ENCODE measurements at places on chromosomes 16 and 17.
A peak's percentile ranks its signal among the peaks of the same experiment; 100 is the strongest.

GRCh38 chr17:79811868-79812352 lies 15.0 kb upstream of the CBX8 start:
- DNase-seq = no peak

DNA sequence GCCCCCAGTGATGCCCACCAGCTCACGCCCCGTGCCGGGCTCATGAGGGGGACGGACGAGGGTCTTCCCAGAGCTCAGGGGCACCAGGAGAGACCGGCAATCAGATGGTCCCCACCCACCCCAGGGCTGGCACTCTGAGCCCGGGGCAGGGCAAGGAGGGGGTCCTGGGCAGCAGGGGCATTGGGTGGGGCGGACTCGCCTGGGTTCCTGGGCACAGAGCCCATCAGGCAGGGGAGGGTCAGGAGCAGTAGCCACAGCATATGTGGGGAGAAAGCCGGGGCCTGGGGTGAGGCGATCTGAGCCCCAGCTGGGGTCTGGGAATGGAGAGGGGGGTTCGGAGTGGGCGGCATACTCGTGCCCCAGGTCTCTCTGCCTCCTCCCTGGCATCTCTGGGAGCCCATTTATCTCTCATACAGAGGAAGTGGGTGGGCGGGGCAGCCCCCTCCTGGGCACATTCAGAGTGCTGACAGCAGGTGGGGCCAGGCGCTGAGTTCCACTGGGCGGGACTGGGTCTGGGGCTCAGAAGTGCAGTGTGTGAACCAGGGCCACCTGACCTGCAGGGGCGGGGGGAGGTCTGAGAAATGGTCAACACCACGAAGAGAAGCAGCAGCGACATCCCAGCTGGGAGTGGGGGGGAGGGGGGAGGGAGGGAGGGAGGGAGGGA lies 20.5 kb upstream of the UBE2I start:
- no peak for DNase-seq

DNA sequence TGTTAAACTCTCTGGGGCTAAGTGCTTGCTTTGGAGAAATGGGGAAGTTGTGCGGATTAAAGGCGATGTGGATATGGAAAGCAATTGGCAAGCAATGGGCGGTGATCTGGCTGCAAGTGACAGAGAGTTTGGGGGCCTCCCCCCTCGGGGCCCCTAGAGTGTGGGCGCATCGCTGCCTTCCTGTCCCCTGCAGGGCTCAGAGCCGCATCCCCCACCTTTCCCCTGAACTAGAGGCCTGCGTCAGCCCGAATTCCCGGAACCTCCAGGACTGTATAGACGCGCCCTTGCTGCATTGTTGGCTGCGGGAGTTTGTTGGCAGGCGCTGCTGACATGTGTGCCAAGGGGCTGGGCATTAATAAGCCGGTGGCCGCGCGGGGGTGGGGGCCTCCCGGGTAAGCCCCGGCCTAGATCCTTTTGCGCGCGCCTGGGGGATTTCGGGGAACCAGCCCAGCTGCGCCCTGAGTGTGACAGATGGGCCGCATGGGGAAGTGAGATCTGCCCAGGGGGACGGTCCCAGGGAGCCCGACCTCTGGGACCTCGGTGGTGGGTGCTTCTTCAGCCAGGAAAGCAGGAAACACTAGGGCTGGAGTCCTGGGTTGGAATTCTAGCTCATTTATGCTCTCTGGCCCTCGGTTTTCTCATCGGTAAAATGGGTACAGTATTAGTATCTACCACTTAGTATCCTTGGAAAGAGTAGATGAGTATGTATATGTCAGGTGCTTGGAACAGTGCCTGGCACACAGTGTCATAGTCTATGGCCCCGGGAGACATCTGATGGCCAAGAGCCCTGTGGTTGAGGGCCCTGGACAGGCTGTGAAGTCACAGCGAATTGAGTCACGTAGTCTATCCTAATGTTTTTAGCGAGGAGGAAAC lies 1.0 kb downstream of the EEF2K start:
- DNase-seq = peak; percentile 36

- no peak for DNase-seq
These were observed 61.4 kb upstream of the TBX2 start for GRCh38 chr17:61338000-61338798.

GRCh38 chr16:64217789-64218535 lies 903.9 kb downstream of the CDH11 start:
- DNase-seq = no peak

GRCh38 chr17:77441130-77441920 lies 300.6 kb downstream of the SEC14L1 start:
- no peak for DNase-seq

DNA sequence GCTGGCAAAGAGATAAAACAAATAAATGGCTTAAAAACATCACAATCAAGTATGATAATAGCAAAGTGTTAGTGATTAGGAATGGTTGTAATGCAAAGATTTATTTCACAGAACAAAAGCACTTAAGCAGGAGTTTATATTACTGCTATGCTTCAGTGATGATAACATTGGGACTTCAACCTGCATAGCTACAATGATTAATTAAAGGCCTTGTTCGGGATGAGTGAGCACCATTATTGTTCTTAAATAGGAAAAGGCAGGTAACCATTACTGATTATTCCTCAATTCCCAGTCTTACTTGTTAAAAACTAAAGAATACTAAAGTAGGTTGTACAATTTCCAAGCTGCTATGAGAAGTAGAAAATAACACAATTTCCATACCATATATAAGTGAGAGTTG lies 1247.5 kb upstream of the CDH8 start:
- no peak for DNase-seq

- no peak for DNase-seq
These were observed at the start of gene PFN1 for GRCh38 chr17:4948166-4948930. PFN1 (minus strand) TSS chr17:4948530; CDS start chr17:4948394, 136 bp downstream.

GRCh38 chr17:57619061-57619937 lies 125.8 kb downstream of the CCDC182 start:
- no peak for DNase-seq

DNA sequence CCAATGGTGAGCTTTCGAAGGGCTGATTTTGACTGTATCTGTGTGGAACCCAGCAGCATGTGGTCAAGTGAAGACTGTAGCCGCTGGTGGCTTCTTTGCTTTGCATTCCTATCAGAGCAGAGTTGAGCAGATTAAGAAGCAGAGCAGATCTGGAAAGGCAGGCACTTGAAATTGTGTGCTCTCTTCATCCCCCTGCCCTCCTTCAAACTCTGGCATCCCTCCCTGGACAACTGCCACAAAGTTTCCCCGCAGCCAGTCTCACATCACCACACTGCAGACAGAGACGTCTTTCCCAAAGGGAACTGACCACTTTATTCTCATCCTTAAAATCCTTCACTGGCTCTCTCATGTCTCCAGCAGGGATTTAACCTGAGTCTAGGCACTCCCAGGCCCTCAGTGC lies 237.1 kb upstream of the DYNLRB2 start:
- DNase-seq = no peak

DNA sequence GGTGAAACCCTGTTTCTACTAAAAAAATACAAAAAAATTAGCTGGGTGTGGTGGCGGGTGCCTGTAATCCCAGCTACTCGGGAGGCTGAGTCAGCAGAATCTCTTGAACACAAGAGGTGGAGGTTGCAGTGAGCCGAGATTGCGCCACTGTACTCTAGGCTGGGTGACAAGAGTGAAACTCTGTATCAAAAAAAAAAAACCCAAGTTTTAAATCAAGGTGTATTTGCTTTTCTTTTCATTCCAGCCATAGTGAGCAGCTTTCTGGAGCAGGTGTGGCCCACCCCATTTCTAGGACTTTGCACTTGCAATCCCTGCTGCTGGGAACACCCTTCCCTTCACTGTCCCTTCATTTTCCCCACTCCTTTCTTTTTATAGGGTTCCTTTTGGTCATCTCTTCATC lies 28.8 kb downstream of the TMEM238L start:
- no peak for DNase-seq

DNA sequence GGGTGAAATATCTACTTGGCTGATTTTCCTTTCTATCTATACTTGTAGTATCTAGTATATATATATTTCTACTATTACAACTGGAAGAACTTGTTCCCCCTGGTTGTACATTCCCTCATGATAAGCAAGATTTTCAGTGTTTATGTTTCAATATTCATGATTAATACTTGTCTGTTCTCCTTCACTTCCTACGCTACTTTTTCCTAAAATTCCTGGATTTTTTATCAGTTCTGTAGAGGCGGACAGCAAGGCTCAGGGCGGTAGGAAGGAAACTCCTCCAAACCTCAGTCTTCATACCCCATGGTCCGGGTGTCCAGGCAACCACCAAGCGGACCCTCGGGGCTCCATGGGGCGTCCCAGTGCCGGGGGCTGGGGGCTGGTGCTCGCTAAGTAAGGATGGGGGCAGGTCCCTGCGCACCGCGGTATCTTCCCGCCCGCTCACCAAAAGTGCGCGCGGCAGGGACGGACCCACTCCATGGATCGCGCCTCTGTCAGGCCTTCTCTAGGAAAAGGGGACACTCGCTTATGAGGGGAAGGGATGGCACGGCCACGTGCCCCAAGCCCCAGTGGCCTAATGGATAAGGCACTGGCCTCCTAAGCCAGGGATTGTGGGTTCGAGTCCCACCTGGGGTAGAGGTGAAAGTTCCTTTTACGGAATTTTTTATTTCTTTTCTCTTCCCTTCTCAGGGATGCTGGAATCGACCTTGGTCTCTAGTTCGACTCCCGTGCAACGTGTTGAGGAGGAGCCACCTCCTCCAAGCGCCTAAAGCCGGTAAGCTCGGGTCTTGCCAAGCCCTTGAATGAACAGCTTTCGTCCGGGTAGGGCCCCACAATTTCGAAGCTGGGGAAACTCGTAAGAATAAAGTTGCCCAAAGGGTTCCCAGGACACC lies 13.2 kb downstream of the ATP5PD start:
- DNase-seq = peak; percentile 40

GRCh38 chr17:46175891-46176290 lies 17.3 kb downstream of the KANSL1 start:
- DNase-seq = no peak

- no peak for DNase-seq
These were observed 61.2 kb downstream of the AKAP1 start for GRCh38 chr17:57146273-57146672.

- no peak for DNase-seq
These were observed 46.7 kb downstream of the FOXL1 start for GRCh38 chr16:86625029-86625428.

DNA sequence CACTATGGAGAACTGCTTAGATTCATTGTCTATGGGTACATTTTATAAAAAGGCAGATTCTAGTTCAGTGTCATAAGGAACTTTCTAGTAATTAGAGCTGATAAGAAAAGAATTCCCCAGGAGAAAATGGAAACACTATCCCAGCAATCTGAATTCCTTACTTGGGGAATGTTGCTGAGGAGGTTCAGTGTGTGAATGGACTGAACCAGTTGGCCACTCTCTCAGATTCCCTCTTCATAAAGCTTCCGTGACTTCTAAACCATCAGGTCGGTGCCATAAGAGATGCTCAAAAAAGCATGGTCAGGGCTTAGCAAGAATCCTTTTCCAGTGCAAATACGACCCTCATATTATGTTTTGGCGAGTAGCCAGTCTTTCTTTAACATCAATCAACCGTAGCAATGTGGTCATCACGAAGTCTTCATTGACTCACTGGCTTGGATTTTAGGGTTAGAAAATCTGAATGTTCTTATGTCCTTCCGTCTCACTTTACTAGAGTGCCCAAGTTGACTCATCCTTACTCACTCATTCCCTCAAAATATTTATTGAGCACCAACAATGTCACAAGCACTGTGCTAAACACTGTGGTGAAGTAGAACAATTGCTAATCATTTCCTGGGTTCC lies 102.7 kb upstream of the HLF start:
- DNase-seq = no peak

GRCh38 chr17:36939052-36939801 lies 2.0 kb downstream of the LHX1 start:
- DNase-seq = no peak

DNA sequence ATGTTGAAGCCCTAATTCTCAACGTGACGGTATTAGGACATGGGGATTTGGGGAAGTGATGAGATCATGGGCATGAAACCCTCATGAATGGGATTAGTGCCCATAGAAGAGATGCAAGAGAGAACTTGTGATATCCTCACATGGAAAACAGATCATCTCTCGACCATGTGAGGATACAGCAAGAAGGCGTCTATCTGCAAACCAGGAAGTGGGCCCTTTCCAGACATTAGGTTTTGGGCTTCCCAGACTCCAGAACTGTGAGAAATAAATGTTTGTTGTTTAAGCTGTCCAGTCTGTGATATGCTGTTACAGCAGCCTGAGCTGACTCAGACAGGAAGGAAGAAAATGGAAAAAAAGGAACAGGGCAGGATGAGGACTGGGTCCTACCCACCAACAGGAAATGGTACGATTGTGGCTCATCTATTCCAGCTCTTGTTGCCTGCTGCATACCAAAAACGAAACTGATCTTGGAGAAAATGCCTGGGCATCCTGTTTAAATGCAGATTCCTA lies 21.9 kb upstream of the SSTR2 start:
- DNase-seq = no peak

GRCh38 chr17:1264196-1264595 lies 6.0 kb upstream of the BHLHA9 start:
- no peak for DNase-seq

Measured in NCI-H2029 treated with DMSO at 0.1 percent for 48 hours (cell line).